Motor neuron (in vitro differentiated cells): ENCODE measurements at places on chromosomes 12 and 14. TPM values are rescaled to one million over a fixed set of nuclear protein-coding genes. Genes with fewer than 3 reads are reported as not detected.

DNA sequence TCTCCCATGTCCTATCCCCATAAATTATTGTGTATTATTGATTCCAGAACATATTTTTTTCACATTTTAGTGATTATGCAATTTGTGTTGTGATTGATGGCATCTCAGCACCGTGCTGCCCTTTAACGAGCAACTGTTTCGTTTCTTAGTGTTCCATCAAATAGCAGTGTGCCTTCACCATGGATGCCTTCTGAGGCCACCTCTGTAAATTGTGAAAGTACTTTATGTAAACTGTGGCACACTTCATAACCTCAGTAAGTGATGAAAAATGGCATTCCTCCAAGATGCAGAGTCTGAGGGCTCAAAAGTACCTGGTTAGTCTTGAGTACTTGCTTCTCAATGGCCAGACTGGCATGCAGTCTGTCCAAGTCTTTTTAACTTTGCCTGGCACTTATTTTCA is 8.2 kb downstream of the CHST11 start:
- no peak for ATAC-seq

- ATAC-seq = no peak
Measured at GRCh38 chr12:79935624-79936345, 888 bp upstream of the PPP1R12A start.

GRCh38 chr12:107405436-107405835 is 280.2 kb upstream of the PWP1 start:
- ATAC-seq = no peak

GRCh38 chr14:69318901-69319475 is 59.0 kb downstream of the GALNT16 start:
- ATAC-seq = no peak

GRCh38 chr14:77883847-77884238 is 83.9 kb downstream of the ADCK1 start:
- ATAC-seq = no peak

EPS8 gene
- 13.8 and 16.8 TPM in 2 replicates for total RNA-seq
